ENCODE measurements at places on chromosomes 13 and 19. TPM values are rescaled to one million over a fixed set of nuclear protein-coding genes. Genes with fewer than 3 reads are reported as not detected.

CRB3 gene
- not detected for total RNA-seq

RNF113B gene
- total RNA-seq = not detected

GRCh38 chr13:39855236-39855635 lies 199.8 kb downstream of the COG6 start:
- DNase-seq = no peak

DNA sequence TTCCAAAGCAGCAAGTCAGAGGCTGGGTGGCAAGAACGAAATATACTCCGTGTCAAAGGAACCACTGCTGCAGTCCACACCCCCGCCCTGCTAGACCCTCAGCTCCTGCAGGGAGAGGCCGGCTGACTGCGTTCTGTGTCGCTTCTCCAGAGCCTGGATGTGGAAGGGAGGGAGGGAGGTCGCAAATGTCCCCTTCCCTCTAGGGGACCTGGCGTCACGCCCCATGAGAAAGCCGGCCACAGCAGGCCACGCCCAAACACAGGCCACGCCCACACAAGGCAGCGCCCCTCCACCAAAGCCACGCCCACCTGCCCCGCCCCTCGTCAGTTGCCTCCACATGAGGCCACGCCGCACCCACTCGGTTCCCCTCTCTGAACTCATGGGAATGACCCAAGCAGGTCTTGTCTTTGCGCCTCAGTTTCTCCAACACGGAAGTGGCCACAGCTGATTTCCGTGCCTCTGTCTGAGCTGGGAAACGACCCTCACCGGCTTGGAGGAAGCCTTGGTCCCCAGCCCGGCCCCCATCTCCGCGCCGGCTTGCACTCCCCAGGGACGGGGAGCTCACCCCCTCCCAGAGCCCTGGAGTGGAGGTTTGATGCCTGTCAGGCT lies 38.4 kb upstream of the TCF3 start:
- peak; percentile 73 for DNase-seq

DNA sequence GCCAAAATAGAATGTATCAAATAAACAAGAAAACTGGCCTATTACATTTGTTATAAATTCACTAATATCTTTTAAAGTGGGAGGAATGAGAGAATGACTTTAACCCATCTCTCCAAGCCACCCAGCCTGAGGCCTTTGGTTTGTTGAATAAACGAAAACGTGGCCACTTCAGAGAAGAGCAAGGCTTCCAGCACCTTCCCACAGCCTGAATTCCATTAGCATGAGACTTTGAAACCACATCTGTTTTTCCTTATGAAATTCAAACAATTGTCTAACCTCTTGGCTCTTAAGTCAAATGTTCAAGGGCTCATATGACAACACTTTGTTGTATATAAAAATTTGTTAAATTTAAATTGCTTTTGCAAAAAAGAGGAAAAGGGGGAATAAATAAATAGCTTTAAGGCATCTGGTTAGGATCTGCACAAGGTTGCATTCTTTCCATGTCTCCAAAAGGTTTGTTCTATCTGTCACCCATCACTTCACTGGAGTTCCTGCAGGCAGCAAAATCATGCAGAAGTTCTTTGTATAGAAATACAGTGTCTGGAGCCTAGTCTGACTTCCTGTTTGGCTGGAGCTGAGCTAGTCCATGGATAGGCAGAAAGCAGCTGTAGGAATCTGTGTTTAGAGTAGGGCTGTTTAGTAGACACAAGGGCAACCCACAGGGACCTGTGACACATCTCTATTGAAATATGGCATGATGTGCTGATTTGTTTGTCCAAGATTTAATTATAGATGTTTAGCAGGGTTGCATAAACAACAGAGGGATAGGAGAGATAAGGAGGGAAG lies 502.3 kb downstream of the KCTD12 start:
- no peak for DNase-seq
